Thoracic aorta (tissue), 2 donors: ENCODE measurements at places on chromosomes 12 and 14.

GRCh38 chr12:124296295-124296915, 1.5 kb downstream of the RFLNA start:
- DNase-seq, result no peak

DNA sequence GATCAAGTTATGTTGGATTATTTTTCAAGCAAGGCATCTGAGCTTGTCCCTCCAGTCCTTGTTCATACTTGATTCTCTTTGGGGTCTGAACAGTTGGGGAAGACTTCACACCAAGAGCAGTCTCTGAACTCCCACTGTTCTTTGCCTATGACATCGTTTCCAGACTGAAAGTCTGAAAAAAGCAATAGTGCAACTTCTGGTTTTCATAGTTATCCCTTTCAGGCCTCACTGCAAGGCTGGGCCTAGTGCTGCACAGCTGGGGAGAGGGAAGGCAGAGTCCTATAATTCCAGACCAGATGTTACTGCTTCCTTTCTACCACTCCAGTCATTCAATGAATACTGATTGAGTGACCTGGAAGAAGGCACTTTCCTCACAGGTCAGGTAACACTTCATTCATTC, 187.1 kb upstream of the CCND2 start:
- no peak for DNase-seq

DNA sequence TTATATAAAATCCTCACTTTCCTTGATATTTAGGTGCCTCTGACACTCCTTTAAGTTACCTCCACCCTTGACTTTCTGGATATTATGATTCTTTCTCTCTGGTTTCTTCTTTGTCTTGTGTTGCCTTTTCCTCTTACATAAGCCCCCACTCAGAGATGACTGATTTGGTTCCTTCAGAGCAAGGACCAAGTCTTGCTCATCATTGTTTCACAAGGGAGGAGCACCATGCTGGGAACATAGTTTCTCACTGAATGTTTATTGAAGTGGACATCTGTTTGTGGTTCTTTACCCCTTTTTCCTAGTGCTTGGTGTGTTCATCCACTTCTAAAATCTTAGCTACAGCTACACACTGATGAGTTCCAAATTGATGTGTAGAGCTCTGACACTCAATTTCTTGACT, 161.3 kb upstream of the PTPRQ start:
- DNase-seq, result no peak

- no peak for DNase-seq
These were observed 29.7 kb downstream of the TMCC3 start for GRCh38 chr12:94620621-94621020.

GRCh38 chr14:96653597-96653996, 143.6 kb upstream of the VRK1 start:
- no peak for DNase-seq

GRCh38 chr12:110717037-110717436, 25.7 kb downstream of the PPP1CC start:
- DNase-seq, result no peak

- DNase-seq, result no peak
These were observed 178.3 kb downstream of the IPO8 start for GRCh38 chr12:30517320-30517719.

- DNase-seq, result no peak
These were observed 681.0 kb downstream of the NRXN3 start for GRCh38 chr14:78851189-78851588.

DNA sequence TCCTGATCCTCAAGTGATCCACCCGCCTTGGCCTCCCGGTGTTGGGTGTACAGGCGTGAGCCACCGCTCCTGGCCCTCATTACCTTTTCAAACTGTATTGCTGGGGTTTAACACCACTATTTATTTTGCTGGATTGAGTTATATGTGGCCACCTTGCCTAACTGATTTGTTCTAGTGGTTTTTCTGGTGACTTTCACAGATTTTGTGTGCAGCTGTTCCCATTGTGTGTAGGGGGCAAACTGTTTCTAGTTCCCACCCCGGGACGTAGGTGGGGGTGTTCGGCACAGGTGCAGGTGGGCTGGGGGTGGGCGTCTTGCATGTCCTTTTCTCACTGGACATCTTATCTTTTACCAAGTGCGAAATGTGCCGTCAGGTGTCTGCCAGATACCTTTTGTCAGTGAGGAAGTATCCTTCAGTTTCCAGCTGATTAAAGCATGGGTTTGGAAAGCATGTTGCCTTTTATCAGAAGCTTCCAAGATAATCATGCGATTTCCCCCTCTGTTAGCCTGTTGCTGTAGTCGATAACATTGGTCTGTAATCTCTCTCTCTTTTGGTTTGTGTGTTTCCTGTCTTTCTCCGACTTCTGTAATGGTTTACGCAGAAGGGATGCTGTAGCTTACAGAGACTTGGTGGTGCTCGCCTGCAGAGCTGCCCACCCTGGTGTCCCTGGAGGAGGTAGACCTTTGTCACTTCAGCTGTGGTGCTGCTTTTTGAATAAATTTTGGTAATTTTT, 33.6 kb downstream of the AACS start:
- DNase-seq, result no peak

DNA sequence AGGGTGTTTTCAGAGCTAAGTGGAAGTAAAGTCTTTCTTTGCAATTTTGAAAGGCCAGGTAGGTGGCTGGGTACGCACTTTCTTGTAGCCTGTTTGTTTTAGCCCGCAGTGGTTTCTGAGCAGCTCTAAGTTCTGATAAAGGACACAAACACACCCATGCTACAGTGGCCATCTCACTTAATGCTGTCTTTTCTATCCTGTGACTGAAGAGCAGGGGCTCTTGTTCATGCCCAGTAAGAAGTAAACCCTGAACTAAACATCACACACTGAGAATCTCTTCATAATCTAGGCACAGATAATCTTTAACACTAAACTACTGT, 427.2 kb downstream of the RAD51B start:
- DNase-seq, result no peak

DNA sequence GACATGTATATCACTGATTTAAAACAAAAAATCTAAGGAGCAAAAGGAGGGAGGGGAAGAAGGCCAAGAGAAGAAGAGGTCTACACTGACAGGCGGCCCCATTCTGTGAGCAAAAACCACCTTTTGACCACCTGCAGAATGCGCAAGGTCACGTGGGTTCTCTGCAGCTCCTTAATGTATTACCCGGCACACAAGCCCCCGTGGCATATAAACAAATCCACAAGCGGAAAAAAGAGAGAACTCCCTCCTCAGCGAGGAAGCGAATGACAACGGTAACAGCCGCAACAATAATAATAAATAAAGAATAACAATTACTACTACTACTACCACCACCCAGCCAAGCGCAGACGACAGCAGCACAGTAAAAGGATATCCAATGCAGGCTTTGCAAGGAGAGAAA, 1.3 kb downstream of the KSR2 start:
- no peak for DNase-seq

DNA sequence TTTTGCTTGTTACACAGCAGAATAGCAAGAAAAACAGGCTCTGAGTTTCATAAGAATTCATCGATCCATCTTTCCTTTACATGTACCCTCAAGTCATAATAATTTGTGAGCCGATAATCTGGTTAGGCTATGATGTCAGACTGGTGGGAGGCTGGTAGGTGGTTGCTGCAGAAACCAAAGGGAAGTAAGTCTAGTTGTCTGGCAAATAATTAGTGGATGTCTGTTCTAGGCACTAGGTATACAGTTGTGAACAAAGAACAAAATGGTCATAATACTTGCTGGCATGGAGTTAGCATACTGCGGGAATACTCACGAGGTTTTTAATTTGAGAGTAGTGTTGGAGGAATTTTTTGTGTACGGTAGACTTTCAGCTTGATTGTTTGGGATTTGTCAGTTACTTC, 8.8 kb downstream of the SUSD6 start:
- DNase-seq, result no peak

GRCh38 chr14:104389326-104390220, 190.0 kb upstream of the C14orf180 start:
- no peak for DNase-seq
